Purkinje cell (primary cell): ENCODE measurements at places on chromosomes 16 and 17. TPM values are rescaled to one million over a fixed set of nuclear protein-coding genes. Genes with fewer than 3 reads are reported as not detected.

Gene FAM171A2
- polyA plus RNA-seq: 0.27 and 0.59 TPM in 2 replicates

Gene FOXC2
- polyA plus RNA-seq: not detected in 2 replicates

Gene ERI2
- 11.9 and 12.5 TPM in 2 replicates for polyA plus RNA-seq

Gene CX3CL1
- polyA plus RNA-seq: 15.3 and 16.5 TPM in 2 replicates

Gene CHST5
- 0.14 TPM in 1 of 2 replicates, not detected in the other for polyA plus RNA-seq

Gene SMIM36
- polyA plus RNA-seq: not detected in 2 replicates

Gene KRTAP2-1
- not detected in 2 replicates for polyA plus RNA-seq

Gene RNPS1
- polyA plus RNA-seq: 41.4 and 45.7 TPM in 2 replicates

Gene SLC4A1
- not detected in 2 replicates for polyA plus RNA-seq

Gene TMEM92
- not detected in 2 replicates for polyA plus RNA-seq

Gene STH
- not detected in 2 replicates for polyA plus RNA-seq

Gene FADS6
- polyA plus RNA-seq: 5.1 and 6.8 TPM in 2 replicates

Gene KRTAP16-1
- polyA plus RNA-seq: not detected in 2 replicates

Gene ITGA2B
- not detected in 2 replicates for polyA plus RNA-seq

Gene TCAP
- polyA plus RNA-seq: 0.14 TPM in 1 of 2 replicates, not detected in the other

Gene CA7
- 15.9 and 38.9 TPM in 2 replicates for polyA plus RNA-seq

Gene MIS12
- 9.3 and 16.0 TPM in 2 replicates for polyA plus RNA-seq
